Activated CD8-positive, alpha-beta memory T cell treated with anti-CD3 and anti-CD28 coated beads, Interleukin-2, amount 50 U/mL, for 48 hours (primary cell): ENCODE measurements at places on chromosomes 7 and 10.

GRCh38 chr10:62978482-62978881, 154.6 kb upstream of the NRBF2 start:
- no peak for DNase-seq

DNA sequence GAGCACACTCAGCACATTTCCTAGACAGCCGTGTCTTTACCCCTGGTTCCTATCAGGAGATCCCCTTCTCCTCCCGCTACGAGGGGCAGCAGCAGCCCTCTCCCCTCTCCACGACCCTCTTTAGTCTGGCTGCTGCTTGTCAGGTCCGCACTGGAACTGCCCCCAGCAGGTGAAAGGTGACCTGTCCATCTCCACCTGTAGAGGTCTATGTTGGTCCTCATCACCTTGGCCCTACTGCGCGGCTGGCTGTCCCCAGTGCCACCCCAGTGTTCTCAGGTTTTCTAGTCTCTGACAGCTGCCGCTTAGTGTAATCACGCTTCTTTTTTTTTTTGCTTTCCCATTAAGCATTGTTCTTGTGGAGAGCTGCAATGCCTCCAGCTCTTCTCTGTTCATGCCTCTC, 545.7 kb downstream of the SDK1 start:
- DNase-seq, result no peak

DNA sequence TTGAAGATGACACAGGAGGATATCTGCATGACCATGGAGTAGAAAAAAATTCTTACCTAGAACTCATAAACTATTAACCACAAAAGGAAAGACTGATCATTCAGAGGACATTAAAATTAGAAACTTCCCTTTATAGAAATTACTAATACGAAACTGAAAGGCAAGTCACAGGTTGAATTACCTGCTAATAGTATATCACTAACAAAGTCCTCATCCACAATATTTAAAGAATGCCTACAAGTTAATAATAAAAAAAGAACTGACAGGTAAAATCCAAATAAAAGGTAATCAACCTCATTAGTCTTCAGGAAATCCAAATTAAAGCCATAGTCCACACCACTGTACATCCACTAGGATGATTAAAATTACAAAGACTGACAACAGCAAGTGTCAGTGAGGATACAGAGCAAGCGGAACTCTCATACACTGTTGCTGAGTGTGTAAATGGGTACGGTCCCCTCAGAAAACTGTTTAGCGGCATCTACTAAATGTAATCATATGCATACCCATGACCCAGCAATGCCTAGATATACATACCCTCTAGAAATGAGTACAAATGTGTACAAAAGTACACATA, 71.2 kb downstream of the ARHGAP21 start:
- DNase-seq, result no peak

- no peak for DNase-seq
These were observed 917 bp downstream of the ZNF365 start for GRCh38 chr10:62374862-62375710.

- DNase-seq, result no peak
These were observed 795.3 kb upstream of the CELF2 start for GRCh38 chr10:10222304-10222841.

DNA sequence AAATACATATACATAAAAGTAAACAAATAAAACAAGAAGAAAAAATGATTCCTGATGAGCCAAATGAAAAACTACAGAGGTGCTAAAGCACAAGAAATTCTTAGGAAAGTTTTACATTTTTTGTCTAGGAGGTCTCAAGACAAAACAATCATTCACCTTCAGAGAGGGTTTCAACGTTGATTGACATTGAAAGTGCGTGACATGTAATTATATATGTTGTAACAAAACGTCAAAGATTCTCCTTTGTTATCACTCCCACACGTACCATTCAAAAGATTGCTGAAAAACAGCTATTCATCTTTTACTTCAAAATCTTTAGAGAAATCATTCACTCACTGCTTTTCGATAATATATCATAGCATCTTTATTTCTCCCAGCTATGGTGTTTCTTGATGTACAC, 375.9 kb downstream of the NEBL start:
- no peak for DNase-seq

- no peak for DNase-seq
These were observed at the start of gene STEAP4 for GRCh38 chr7:88306590-88307048. Gene STEAP4 (minus strand): TSS chr7:88306894. CDS start chr7:88284269, 22,625 bp downstream.

DNA sequence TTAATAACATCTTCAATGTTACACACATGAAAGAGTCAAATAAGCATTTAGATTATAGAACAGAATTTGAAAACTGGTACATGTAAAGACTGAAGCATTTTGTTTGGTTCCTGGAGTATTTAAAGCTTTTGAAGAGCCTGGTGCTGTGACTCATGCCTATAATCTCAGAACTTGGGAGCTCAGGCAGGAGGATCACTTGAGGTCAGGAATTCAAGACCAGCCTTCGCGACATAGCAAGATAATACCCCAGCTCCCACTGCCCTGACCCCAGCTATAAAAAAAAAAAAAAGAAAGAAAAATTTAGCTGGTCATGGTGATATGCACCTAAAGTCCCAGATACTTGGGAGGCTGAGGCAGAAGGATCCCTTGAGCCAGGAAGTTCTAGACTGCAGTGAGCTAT, 87.8 kb downstream of the HDAC9 start:
- DNase-seq, result no peak

DNA sequence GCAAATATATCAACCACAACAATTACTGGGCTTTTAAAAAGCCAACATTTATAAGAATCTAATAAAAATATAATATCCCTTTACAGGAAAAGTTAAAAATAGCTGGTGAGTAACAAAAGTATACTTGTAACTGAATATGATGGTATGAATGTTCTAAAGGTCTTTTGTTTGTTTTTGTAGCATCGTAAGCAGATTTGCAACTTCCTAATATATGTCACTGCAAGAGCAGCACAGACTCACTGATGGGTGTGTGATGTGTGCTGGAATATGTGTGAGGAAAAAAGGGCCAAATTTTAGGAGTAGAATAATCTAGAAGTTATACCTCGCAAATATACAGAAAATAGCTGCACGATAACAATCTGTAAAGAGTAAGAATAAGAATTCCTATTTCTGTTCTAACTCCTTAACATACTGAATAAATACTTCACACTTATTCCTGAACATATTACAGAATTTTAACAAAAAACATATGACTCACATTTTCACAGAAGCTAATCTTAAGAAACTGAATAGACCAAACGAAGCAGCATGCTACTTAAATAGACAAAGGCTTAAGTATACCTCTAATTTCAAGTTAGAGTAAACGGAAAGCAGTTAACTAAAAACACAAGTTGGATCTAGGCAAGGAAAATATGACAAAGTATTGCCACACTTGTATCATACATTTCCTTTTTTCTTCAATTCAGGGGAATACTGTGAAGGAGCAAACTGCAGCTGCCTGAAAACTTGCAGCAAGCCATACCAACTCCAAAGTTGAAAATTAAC, 9.6 kb downstream of the ETV1 start:
- DNase-seq, result no peak

- no peak for DNase-seq
These were observed 74.1 kb downstream of the NRBF2 start for GRCh38 chr10:63206997-63207811.

DNA sequence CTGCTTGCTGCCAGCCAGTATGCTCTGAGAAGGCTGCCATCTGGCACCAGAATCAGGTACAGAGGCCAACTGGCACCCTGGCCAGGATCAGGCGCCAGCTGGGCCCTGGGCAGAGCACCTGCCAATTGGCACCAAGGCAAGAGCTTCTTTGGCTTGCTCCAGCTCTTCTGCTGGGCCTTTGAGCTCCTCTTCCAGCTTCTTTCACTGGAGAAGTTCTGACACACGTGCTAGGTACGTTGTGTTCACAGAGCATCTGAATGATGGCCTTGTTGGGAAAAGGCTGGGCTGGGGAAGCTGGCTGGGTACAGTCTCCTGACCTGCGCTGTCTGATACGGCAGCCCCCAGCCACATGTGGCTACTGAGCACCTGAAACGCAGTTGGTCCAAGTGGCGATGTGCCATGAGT, 31.7 kb upstream of the OPALIN start:
- DNase-seq, result no peak

DNA sequence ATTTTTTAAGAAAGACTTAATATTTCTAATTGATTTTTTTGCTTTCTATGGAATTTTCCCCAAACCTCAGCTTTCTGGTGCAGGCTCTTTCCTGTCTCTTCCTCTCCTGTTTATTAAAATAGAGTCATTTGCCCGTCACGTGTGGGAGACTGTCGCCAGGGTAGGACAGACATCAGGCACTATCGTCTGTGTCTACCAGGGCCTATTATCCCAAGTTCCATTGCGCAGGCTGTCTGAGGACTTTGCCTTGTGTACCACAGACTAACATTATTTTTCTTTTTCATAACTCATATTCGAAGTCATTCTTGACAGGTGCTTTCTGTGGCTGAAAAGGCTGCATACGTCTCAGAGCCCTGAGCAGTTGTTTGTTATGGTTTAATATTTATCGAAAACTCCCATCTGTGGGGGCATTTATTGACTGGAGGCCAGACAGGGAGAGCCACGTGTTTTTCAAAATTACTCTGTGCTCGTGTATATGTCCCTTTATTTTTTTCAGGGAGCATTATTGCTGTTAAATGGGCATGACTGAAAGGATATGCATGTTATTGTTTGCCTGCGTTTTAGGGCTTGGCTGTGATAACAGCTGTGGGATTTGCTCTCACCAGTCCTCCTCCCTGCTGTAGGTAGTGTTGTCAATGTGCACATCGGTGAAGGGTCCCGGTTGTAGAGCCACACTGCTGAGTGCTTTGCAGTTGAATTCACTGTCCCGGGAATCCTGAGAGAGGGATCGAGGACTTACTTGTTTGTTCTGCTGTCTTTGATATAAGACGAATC, 89.8 kb downstream of the CAMK1D start:
- no peak for DNase-seq

DNA sequence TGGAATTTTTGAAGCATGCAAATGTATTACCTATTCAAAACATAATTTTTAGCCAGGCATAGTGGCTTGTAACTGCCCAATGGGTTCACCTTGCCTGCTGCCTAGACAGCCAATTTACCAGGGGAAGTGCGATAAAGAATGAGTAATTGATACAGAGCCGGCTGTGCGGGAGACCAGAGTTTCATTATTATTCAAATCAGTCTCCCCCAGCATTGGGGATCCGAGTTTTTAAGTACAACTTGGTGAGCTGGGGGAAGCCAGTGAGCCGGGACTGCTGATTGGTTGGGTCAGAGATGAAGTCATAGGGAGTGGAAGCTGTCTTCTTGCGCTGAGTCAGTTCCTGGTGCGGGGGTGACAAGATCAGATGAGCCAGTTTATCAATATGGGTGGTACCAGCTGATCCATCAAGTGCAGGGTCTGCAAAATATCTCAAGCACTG, 29.1 kb upstream of the NRBF2 start:
- DNase-seq, result peak; percentile 72

- DNase-seq, result no peak
These were observed 312.9 kb downstream of the RNLS start for GRCh38 chr10:88270061-88270808.

DNA sequence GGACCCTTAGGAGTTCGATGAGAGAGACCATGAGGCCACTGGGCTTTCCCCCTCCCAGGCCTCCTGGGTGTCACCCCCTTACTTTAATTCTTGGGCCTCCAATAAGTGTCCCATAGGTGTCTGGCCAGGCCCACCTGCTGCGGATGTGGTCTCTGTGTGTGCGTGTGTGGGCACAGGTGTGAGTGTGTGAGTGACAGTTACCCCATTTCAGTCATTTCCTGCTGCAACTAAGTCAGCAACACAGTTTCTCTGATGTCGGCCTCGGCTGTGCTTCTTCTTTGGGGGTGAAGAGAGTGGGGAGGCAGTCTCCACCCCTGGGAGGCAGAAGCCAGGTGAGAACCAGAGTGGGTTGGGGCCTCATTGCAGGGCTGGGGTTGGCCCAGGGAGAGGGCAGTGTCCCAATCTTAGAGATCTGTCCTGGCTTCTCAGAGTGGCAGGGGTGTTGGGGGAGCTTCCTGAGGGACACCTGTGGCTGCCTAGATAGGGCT, 1.5 kb downstream of the PVRIG start:
- peak; percentile 88 for DNase-seq

DNA sequence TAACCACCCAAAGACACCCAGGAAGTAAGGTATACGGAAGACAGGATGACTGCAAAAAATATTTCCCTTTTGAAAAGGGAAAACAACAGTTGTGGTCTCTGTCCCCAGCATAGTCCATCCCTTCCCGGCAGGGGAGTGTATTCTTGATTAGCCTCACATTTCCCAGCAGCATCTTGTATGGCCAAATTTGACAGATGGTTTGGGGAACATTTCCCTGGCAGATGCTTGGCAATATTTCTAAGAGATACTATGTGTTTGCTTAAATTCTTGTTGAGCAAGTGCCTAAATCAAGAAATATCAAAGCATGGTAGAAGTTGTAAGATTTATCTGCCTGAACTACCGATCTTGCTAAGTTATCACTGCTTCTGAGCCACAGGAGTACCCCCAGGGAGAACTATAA, 56.9 kb upstream of the TPK1 start:
- DNase-seq, result no peak

DNA sequence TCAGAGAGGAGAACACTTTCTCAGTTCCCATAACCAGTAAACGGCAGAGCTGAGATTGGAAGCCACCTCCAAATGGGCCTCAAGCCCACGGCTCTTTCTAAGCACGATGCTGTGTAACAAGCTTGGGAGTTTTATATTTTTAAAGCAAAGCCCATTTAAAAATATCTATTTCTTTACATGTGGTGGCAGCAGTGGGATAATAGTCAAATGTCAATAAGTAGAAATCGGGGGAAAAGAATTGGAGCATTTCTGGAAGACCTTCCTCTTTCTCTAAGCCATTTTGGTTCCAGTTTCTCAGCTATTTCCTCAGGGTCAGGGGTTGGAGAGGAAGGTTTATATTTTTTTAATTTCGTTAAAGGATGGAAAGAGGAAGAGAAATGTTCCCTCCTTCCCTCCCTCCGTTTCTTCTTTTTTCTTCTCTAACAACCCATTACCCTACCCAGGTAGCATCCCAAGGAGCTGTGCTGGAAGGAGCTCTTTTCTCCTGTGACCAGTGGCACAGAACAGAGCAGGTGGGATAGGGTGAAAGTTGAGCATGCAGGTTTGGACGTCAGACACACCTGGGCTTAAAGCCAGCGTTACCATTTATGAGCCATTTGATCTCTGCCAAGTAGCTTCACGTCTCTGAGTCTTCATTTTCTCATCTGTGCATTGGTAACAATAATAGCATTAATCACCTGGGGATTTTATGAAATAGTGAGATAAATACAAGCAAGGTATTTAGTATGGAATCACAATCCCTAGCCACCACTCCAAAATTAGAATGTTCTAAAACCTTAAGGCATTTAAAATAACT, 515.7 kb downstream of the RPS24 start:
- no peak for DNase-seq

DNA sequence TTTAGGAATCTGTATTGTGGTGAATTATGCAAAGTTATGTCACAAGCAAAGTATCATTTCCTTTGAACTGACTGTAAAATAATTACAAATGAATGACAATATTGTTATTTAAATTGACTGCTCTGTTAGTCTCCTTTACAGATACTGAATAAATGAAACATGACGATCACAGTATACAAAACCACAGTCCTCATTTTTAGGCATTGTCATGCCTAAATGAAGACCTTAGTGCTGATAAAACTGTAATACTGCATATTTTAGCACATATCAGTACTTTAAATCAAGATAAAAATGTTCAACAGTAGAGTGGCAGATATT, 39.7 kb upstream of the FEZF1 start:
- no peak for DNase-seq

- DNase-seq, result no peak
These were observed 35.2 kb upstream of the ITPRID1 start for GRCh38 chr7:31478721-31479120.
